ENCODE measurements at places on chromosomes 7 and 10. TPM values are rescaled to one million over a fixed set of nuclear protein-coding genes. Genes with fewer than 3 reads are reported as not detected.

DNA sequence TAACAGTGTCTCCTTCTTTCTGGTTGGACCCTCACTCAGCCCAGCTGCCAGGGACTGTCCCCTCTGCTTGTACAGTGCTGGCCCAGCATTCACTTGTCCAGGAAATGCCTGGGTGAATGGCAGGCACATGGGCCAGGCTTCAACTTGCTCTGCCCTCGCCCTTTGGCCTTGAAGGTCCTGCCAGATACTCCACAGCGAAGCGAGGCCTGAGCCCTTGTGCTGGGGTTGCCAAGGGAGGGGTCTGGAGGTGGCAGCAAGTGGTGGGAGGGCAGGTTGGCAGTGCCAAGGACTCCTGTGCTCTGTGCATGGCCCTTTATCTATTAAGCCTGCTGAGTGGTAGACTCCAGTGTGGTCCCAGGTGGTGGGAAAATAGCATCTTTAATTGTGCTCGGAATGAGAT is 75.7 kb downstream of the CDH23 start:
- DNase-seq = no peak
- no peaks in the 10 kb centered on the region for H3K36me3 ChIP-seq
- no peak overlapping the region for H3K4me3 ChIP-seq
- H3K4me1 ChIP-seq = peaks cover 30% of the 10 kb centered on the region
- H3K27me3 ChIP-seq = no peaks in the 10 kb centered on the region

DNA sequence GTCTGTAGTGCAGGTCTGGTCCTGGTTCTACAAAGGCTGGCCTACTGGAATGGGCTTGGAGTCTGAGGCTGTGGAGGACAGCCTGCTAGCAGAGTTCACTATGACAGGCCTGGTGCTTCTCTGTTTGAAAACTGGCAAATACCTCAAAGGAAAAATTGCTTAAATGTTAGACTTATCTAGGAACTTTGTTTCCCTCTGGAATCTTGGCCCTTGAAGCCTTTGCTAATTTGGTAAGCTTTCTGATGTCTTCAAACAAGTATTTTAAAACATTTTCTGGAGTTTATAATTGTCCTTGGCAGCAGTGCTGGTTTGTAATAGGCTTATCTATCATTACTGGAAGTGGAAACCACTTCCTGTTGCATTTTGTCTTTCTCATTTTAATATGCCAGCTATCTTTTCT is 139.7 kb downstream of the TMEM26 start:
- H3K4me1 ChIP-seq = no peaks in the 10 kb centered on the region
- no peaks in the 10 kb centered on the region for H3K36me3 ChIP-seq
- H3K27ac ChIP-seq = no peak overlapping the region
- no peak for DNase-seq

- no peak for DNase-seq
- peaks cover 21% of the 10 kb centered on the region for H3K36me3 ChIP-seq
- peaks cover 22% of the 10 kb centered on the region for H3K4me1 ChIP-seq
Observed at GRCh38 chr10:79349766-79350406, 2.6 kb downstream of the PPIF start.

The GNGT1 gene
- total RNA-seq = not detected

DNA sequence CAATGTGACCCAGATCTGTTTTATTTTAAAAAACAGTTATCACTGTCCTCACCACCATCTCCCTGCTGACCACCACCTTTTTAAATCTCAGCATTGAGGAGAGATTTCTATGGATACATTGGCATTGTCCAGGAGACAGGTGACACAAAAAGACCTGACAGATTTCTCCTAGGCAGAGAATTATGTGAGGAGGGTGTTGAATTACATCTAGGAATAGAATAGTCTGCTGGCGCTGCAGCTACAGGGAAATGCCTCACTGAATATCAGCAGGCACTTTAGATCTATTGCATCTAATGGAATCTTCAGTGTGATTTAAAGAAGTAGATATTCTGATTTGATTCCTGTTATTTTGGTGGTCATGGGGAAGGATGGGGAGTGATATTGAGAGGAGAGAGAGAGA is 593.5 kb downstream of the NRG3 start:
- H3K4me3 ChIP-seq = no peak overlapping the region
- no peaks in the 10 kb centered on the region for H3K36me3 ChIP-seq
- H3K27ac ChIP-seq = no peak overlapping the region
- H3K4me1 ChIP-seq = no peaks in the 10 kb centered on the region
- no peak for DNase-seq

DNA sequence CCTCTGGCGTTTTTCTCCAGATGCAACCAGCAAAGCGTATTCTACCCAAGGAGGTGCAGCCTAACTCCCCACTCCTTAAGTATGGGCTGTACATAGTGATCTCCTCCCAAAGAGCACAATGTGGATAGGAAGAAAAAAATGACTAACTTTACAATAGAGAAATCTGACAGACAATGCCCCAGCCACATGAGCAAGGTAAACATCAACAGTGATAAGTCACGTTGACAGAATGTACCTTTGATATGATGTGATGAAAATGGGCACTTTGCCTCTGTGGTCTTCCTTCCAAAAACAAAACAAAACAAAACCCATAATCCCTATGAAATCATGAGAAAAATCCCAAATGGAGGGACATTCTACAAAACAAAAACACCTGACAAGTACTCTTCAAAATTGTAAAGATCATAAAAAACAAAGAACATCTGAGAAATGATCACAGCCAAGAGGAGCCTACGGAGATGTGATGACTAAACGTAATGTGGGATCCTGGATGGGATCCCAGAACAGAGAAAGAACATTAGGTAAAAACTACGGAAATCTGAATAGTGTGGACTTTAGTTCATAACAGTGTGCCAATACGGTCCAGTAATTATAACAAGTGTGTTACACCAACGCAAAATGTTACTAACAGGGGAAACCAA is 50.6 kb downstream of the ABLIM1 start:
- no peak overlapping the region for H3K4me3 ChIP-seq
- no peaks in the 10 kb centered on the region for H3K27me3 ChIP-seq
- H3K4me1 ChIP-seq = no peaks in the 10 kb centered on the region
- H3K36me3 ChIP-seq = no peaks in the 10 kb centered on the region

The GNAI1 gene
- total RNA-seq = 11.1 TPM

The PSPH gene
- 5.8 TPM for total RNA-seq

The CHST15 gene
- 31.9 TPM for total RNA-seq

GRCh38 chr10:43069579-43069978 is 7.3 kb upstream of the RET start:
- no peak overlapping the region for H3K4me3 ChIP-seq
- no peaks in the 10 kb centered on the region for H3K27me3 ChIP-seq
- no peaks in the 10 kb centered on the region for H3K36me3 ChIP-seq

- H3K27me3 ChIP-seq = no peaks in the 10 kb centered on the region
- no peaks in the 10 kb centered on the region for H3K4me1 ChIP-seq
- H3K4me3 ChIP-seq = no peak overlapping the region
- no peak overlapping the region for H3K27ac ChIP-seq
- no peaks in the 10 kb centered on the region for H3K36me3 ChIP-seq
- DNase-seq = no peak
Observed at GRCh38 chr10:100020886-100021253, 11.1 kb upstream of the DNMBP start.

DNA sequence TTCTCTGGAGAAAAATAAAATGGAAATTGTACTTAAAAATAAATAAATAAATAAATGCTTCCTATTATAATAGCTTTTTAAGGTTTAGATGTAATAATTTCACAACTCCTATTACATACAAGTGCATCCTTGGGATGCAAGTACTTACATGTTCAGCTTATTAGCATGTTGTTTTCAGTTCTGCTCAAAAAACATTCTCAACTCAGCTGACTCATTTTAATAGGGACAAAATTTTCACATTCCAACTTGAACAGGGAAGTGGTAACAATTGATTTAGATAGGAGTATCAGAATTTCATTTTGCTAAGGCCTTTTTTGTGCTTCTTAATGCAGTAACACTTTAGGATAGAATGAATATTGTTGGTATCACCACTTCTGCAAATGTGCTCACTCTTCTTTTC is 16.7 kb upstream of the PAPSS2 start:
- H3K27me3 ChIP-seq = no peaks in the 10 kb centered on the region
- no peak overlapping the region for H3K27ac ChIP-seq
- DNase-seq = no peak
- H3K4me1 ChIP-seq = no peaks in the 10 kb centered on the region
- H3K36me3 ChIP-seq = no peaks in the 10 kb centered on the region

- H3K27me3 ChIP-seq = no peaks in the 10 kb centered on the region
Observed at GRCh38 chr7:34612661-34613060, 45.4 kb upstream of the NPSR1 start.

Data from thoracic aorta (tissue), 2 donors.